ENCODE measurements at places on chromosomes 11 and 22.

DNA sequence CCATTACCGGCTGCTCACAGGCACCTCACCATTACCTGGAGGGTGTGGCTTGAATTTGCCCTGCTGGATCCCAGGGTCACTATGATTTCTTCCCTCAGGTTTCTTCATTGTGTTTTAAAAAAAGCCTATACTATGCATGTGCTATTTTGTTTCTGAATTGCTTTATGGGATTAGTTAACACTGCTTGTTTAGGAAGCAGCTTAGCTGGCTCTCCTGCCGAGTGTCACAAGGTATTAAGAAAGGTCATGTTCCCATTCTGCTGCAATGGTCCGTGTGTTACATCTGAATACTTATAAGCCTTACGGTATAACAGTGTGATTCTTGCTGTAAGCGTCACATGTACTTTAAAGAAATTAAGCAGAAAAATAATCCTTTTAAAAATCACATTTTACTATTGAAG, 380.6 kb upstream of the B3GAT1 start:
- no peak for DNase-seq

DNA sequence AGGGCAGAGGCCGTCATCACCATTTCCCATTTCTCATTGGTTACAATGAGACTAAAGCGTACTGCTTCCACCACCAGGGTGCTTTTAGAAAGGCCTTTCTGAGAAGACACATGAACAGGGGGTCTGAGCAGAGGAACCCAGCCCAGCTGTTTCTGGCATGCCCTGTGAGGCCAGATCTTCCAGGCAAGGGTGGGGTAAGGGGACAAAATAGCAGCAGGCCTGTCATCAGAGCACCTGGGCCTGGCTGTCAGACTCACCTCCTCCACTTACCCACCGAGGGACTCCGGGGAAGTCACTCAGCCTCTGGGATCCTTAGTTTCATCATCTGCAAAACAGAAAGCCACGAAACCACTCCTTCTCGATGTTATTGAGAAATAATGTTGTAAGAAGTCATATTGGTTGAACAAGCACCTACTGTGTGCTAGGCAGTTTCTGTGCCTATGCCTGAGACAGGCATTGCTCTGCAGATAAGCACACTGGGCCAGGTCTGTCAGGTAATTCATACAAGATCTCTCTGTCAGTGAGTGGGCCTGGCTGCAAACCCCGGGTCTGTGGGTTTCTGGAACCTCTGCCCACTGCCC, 8.8 kb upstream of the WNT11 start:
- DNase-seq, result no peak

DNA sequence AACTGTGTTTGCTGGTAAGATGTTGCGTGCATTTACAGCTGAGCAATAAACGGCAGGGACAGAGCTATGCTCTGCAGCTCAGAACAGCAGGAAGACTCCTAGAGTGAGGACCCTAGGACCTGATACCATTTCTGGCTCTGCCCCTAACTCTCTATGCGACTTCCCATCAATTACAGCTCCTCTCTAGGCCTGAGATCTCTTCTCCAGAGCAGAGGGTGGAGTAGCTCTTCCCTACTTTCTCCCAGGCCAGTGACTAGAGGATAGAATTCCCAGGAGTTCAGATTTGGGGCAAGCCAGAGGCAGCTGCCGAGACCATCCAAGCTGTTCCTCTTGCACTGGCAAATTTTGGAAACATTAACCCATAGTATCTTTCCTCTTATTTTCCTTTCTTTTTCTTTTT, 12.8 kb upstream of the SCGB1A1 start:
- no peak for DNase-seq

GRCh38 chr11:44595964-44596381, 30.5 kb downstream of the CD82 start:
- DNase-seq, result no peak

GRCh38 chr11:7587712-7588111, 73.9 kb downstream of the PPFIBP2 start:
- no peak for DNase-seq

GRCh38 chr22:41913040-41913719, 1.7 kb downstream of the SHISA8 start:
- DNase-seq, result no peak

DNA sequence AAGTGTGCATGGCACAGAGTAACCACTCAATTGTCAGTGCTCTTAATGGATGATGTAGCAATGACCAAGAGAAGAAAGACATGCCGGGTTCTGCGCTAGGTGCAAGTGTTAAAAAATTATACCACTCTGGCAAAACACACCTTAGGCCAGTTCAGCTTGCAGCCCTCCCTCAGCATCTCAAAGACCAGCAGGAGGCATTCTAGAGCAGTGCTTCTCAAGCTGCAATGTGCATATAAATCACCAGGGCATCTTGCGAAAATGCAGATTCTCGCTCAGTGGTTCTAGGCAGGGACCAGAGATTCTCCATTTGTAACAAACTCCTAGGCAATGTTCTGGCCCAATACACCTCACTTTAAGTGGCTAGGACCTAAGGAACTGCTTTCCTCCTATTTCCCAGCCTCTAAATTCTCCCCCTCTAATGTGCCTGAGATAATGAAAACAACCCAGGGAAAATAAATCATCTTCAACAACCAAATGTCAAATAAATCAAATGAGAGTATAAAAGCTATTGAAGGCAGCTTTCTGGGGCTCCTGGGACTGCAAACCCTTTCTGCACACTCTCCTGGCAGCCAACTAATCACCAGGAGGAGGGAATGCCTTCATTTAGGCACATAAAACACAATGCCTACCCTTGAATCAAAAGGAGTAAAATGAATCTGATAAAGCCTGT, 337.2 kb upstream of the API5 start:
- DNase-seq, result no peak

DNA sequence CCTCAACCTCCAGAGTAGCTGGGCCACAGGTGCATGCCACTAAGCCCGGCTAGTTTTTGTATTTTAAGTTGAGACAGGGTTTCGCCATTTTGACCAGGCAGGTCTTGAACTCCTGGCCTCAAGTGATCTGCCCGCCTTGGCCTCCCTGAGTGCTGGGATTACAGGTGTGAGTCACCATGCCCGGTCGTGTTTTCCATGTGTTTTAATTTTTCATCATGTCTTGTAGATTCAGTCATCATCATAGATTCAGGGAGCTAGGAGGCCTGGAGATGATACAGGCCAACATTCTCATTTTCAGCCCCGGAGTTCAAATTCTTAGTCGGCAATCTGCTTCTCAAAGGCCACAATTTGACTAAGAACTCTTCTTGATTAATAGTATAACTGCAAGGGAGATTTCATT, 73.5 kb upstream of the GRAMD1B start:
- DNase-seq, result no peak

GRCh38 chr11:102806296-102806695, 8.3 kb upstream of the MMP1 start:
- no peak for DNase-seq

GRCh38 chr11:85826116-85826855, 15.3 kb upstream of the SYTL2 start:
- no peak for DNase-seq

DNA sequence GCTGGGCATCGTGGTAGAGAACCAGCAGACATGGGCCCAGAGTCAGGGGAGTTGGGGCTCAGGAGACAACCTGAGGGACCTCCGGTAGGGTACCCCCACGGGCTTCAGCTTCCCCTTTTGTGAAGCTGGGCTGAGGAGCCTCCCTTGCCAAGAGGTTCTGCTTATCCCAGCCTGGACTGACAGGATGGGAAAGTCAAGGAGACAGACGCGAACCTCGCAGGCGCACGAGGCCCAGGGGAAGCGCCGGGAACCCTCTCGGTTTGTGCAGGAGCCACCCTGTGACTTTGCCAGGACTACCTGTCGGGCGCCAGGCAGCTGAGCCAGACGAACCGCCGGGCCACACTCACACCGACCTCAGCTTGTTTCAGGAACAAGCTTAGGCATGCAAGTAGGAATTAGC, 566.1 kb downstream of the BRD1 start:
- no peak for DNase-seq

DNA sequence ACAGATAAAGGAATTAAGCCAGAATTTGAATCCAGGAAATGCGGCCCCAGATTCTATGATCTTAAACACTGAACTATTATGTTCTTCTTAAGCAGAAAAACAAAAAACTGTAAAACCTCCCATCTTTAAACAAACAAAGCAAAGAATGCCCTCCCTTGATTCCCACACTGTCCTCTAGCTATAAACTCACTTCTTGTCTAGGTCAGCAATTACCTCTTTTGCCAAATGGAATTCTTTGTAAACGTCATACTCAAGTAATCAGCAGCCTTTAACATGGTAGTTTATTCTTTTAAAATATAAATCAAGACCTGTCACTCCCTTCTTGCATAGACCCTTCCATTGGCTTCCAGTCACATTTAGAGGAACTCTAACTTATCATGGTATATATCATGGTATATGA, 958.9 kb upstream of the CNTN5 start:
- no peak for DNase-seq

DNA sequence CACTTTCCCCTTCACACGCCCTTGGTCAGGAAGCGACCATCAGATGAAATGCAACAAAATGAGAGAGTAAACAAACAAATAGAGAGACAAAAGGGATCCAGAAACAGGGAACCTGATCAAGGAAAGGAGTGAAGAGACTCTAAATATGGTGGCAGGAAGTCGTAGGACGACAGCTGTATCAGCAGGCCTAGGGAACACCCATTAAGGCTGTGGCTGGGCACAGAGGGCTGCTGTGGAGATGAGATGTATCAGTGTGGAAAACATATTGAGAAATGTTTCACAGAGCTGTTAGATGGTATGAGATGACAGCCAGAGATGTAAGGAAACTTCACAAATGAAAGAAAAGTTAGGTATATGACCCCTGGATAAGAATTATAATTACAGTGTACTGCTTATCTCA, 155.8 kb upstream of the MTMR2 start:
- no peak for DNase-seq

DNA sequence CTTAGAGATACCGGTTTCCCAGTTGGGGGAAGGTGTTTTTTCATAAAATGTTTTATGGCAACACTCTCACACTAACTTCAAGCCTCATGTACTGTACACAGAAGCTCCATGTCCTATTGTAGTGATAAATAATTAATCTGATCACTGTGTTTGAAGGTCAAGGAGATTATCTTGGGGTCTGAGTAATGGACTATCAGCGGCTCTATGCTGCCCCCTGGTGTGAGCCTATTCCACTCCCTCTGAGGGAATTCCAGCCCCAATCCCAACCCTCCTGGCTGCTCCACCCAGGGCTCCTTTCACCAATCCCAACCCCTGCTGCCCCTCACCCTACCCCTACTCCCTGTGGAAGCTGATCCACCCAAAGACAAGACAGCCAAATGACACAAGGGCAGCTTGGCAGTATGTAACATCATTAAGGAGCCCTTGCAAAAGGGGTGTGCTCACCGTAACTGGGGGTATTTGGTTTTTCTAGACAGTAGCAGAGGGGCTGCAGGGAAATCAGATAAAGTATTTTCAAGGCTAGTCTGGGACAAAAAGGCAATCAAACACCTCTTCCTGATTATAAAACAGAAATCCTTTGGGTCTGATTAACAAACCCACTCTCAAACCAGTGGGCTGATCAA, 22.3 kb downstream of the HPS4 start:
- no peak for DNase-seq

GRCh38 chr11:68508425-68508824, 47.9 kb downstream of the PPP6R3 start:
- no peak for DNase-seq

DNA sequence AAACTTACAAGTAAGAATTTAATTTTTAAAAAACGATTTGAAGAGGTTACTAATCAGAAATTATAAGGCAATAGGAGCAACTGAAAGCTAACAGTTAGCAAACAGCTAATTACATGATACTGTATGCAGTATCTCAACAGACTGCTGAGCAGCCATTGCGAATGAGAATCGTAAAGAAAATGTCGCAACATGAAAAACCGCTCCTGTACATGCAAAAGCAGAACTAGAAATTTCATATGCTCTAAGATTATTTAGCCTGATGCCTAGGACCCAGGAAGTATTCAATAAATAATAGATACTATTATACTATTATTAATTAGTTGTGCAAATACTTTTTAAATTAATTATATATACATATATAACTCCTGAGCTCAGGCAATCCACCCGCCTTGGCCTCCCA, 48.7 kb upstream of the EP300 start:
- no peak for DNase-seq

DNA sequence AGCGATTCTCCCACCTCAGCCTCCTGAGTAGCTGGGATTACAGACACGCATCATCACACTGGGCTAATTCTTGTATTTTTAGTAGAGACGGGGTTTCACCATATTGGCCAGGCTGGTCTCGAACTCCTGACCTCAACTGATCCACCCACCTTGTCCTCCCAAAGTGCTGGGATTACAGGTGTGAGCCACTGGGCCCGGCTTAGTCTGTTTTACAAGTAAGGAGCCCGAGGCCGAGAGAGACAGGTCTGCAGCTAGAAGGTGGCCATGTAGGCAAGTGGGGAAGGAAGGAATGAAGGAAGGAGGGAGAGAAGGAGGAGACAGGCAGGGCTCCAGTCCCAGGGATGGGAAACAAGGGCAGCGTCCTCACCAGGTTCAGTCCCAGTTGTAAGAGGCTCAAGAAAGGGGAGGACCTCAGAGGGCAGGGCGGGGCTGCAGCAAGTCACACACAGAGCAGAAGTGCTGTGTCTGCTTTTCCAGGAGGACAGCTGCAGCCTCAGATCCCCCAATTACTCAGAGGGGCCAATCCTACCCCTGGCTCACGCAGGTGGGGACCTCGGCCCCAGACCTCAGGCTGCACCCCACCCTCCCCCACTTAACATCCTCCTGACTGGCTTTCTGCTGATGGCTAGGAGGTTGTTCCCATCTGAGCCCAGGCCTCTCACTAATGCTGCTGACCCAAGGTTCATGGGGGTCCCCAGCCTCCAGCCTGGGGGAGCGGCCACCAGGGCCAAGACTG, 53.8 kb upstream of the PRR5 start:
- no peak for DNase-seq
